Iris pigment epithelial cell (primary cell): ENCODE measurements at places on chromosomes 16 and 17.
A peak's percentile ranks its signal among the peaks of the same experiment; 100 is the strongest.

- no peak for DNase-seq
Measured at GRCh38 chr17:41420134-41420533, 4.3 kb downstream of the KRT37 start.

DNA sequence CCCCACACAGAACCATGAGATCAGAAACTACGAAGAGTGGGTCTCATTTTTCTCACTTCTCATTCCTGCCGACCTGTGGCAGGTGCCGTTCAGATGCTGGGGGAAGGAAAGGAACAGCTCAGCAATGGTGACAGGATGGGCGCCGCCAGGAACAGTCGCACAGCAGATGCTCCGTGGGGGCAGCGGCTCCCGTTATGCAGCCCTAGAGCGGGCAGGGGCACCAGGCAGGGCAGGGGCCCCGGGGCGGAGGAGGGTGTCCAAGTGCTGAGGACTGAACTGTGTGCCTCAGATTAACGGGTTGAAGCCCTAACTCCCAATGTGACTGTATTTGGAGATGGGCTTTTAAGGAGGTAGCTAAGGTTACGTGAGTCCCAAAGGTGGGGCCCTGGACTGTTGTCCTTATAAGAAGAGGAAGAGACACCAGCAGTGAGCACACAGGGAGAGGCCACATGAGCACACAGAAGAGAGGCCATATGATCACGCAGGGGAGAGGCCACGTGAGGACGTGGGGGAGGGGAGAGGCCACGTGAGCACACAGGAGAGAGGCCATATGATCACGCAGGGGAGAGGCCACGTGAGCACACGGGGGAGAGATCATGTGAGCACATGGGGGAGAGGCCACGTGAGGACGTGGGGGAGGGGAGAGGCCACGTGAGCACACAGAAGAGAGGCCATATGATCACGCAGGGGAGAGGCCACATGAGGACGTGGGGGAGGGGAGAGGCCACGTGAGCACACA is 95.7 kb upstream of the METRNL start:
- no peak for DNase-seq

GRCh38 chr17:47989700-47990099 is 18.8 kb downstream of the CDK5RAP3 start:
- no peak for DNase-seq

DNA sequence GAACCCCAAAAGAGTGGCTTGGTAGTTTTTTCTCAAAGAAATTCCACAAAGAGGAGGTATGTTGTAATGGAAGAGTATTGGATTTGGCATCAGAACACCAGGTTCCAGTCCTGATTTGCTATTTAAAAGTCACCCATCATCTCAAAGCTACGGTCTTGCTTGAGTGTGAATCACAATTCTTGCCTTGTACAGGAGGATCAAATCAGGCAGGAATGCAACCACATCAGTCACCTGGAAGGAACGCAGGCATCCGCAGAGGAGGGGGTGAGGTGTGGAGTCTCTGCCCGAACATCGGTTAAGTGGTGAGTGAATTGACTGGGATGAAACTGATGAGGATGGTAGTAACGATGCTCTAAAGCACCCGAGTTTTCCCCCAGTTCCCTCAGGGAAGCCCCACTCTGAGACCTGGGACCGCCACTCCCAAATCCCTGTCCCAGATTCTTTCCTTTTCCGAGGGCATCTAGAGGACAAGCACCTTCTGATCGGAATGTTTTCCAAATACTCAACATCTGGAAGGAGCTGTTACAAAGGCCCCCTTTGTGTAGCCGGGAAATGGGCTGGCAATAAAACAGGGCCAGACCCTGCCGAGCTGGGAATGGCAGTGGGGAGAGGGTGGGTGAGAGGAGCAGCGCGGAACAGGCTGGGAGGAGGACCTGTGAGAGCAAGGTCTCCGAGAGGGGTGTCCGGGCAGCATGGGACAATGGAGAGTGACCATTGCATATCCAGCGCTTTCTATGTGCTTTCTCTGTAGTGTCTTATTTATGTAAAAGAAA is 469.6 kb downstream of the SLC39A11 start:
- DNase-seq: no peak

GRCh38 chr16:2031081-2031577 is 4.4 kb downstream of the NHERF2 start:
- no peak for DNase-seq

GRCh38 chr17:75144816-75145512 is 9.3 kb downstream of the JPT1 start:
- no peak for DNase-seq

DNA sequence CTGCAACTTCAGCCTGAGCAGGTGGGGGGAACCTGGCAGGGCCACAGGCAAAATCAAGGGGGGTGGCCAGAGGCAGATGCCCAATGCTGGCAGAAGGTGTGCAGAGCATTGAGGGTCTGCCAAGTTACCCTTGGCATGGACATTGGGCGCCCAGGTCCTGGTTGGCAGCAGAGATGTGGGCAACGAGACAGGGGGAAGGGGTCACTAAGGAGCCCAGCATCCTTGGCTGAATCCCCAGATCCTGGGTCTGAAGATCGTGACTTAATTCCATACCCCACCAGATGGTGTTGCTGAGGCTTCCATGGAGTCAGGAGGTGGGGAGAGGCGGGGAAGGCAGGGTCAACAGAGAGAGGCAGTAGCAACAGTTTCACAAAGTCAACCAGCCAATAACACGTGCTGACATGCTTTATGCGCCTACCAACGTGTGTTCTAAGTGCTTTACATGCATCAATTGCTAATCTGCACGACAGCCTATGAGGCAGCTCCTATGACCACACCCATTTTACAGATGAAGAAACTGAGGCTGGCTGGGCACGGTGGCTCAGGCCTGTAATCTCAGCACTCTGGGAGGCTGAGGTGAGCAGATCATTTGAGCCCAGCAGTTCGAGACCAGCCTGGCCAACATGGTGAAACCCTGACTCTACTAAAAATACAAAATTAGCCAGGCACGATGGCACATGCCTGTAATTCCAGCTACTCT is 83.3 kb downstream of the GSG1L start:
- DNase-seq: no peak

- no peak for DNase-seq
Measured at GRCh38 chr16:4239020-4239419, 2.9 kb downstream of the SRL start.

DNA sequence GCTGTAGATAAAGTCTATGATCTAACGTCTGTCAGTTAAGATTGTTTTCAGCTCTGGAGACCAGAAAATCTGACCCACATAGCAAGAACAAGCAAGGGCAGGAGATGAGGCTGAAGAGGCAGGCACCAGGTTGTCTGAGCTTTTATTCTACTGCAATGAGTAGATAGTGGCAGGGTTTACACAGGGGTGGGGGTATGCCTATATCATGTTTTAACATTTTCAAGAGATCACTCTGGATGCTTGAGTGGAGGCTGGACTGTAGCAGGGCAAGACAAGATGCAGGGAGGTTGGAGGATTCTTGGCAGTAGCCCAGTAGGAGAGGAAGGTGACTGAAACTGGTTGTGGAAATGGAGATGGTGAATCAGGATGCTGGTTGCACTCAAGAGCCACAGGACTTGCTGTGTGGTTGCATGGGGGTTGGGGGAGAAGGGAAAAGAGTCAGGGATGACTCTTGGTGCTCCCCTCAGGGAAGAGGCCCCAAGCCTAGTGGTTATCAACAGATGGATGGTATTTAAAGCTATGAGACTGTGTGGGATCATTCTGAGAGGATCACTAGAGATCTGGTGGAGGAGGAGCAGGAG is 143.1 kb upstream of the KCNJ18 start:
- peak; percentile 73 for DNase-seq

DNA sequence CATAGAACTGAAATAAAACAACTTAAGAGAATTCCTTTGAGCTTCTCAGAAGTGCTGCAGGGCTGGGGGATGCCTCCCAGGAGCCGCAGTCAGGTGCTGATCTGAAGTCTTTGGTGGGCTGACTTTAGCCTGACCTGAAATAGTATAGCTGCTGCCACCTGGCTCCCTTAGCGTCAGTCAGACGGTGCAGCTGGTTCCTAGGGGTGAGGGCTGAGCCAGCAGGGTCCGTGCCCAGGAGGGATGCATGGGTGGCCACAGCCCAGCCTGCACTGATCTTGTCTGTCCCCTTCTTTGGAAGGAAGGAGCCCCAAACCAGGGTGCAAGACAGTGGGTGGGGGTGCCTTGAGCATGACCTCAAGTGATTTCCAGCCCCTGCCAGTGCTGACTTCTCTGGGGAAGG is 11.5 kb downstream of the MAPT start:
- DNase-seq: no peak

- DNase-seq: peak; percentile 72
Measured at GRCh38 chr16:8173111-8173644, 417.1 kb downstream of the TMEM114 start.

- no peak for DNase-seq
Measured at GRCh38 chr17:11242411-11242810, 1.4 kb downstream of the SHISA6 start.
